ENCODE measurements at places on chromosomes 7 and 10. TPM values are rescaled to one million over a fixed set of nuclear protein-coding genes. Genes with fewer than 3 reads are reported as not detected.

DNA sequence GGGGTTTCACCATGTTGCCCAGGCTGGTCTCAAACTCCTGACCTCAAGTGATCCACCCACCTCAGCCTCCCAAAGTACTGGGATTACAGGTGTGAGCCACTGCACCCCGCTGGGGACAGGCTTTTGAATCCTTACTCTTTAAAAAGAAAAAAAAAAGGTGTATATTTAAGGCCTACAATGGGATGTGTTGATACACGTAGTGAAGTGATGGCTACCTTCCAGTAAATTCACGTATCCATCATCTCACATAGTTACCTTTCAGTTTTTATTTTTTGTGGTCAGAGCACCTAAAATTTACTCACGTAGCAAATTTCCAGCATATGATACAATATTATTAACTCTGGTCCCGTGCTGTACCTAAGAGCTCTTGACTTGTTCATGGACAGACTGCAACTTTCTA lies 119.5 kb upstream of the INSYN2A start:
- no peak for DNase-seq

TCF7L2 gene
- 6.5 TPM for total RNA-seq

DNA sequence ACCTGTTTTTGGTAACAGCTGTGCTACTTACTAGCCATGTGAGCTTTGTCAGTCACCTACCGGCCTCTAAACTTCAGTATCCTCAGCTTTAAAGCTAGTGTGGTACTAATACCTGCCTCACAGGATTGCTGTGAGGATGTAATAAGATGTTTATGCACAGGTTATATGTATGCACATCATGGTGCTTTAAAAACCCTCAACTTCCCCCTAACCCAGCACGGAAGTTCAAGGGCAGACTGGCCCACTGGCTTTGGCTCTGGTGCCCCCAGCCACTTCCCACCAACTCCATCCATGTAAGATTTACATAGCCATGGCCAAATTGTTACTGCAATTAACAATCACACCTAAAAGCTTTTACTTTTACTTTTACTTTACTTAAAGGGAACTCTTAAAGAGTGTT lies 676.0 kb upstream of the GALNT17 start:
- DNase-seq = no peak

DNA sequence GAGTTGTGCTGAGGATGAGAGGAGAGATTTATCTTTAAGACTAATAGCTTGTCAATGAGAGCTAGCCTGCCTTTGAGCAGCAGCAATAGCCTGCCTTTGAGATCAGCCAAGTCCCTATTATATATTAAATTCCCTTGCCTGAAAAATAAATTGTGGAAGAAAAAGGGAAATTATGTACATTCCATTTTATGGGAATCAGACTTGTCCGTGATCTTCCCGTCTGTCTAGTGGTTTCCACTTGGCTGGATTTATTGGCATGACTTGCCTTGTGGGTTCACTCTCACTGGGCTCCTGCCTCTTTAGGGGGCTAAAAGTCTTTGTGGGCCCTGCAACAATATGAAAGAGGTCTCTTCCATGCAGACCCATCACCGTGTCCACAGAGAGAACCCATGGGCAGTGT lies 171.7 kb upstream of the FRMD4A start:
- DNase-seq = no peak

TSPAN15 gene
- 15.1 TPM for total RNA-seq

DNA sequence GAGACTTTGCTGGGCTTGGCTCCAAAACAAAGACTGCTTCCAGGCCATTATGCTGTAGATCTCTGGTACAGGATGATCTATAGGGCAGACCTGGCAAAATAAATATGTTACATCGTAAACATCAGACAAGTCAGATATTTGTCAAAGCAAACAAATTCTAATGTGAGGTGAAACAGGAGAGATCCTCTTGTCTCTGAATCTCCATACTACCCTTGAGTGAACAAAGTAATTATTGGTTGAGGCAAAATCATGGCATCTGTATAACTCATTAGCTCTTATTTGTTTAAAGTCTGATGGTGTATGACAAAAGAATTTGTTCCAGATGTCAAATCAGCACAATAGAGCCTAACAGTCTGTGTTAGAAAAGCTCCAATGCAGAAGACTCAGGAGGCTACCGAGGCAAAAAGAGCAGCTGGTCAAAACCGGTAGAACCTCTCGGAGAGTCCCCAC lies 1291.5 kb downstream of the TYW1 start:
- DNase-seq = no peak

GLI3 gene
- 11.6 TPM for total RNA-seq

CPA5 gene
- not detected for total RNA-seq

DNA sequence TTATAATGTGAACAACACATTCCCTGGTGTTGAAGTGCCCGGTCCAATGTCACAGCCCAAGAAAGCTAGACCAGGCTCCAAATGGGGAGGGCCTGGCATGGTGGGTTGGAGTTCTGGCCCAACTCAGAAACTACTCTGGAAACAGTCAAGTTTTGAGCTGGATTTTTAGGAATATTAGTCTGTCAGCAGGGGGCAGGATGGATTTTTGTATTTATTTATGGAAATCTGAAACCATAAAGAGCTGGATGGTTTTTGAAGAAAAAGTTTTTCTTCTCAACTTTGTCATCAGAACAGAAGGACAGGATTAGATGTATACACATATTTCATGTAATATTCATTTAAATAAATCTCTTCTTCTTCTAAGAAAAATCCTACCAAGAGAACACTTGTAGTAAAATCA lies 97.5 kb downstream of the POU6F2 start:
- no peak for DNase-seq

HPS6 gene
- total RNA-seq = 6.5 TPM

CUTC gene
- total RNA-seq = 8.2 TPM

DNA sequence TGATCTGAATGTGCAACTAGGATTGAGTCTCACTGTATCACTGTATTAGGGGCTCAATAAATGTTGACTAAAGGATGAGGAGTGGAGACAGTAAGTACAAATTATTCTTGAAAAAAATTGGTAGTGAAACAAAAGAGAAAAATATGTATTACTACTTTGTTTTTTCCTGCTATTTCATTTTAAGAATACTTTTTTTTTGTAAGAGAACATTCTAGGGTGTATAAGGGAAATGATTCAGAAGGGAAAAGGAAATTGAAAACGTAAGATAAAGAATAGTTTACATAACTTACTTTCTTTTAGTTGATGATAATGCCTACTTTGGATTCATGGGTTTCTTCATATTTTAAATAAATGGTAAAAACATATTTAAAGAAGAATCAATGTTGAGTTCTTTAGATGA lies 9.6 kb downstream of the CAPZA2 start:
- no peak for DNase-seq

GRCh38 chr7:154911862-154912455 lies 91.0 kb downstream of the PAXIP1 start:
- DNase-seq = no peak

Measured in cerebellum (tissue), 4 donors.